ENCODE measurements at places on chromosomes 11 and 22. TPM values are rescaled to one million over a fixed set of nuclear protein-coding genes. Genes with fewer than 3 reads are reported as not detected.

The YPEL4 gene
- total RNA-seq = 0.13 TPM

The TMEM86A gene
- 0.38 TPM for total RNA-seq

The P2RX6 gene
- total RNA-seq = 0.84 TPM

The MS4A4E gene
- total RNA-seq = not detected

The KRTAP5-9 gene
- not detected for total RNA-seq

The HORMAD2 gene
- total RNA-seq = not detected

The RAG1 gene
- total RNA-seq = 0.16 TPM

The HINFP gene
- total RNA-seq = 9.4 TPM

The SOX6 gene
- total RNA-seq = not detected

The TOB2 gene
- 25.3 TPM for total RNA-seq

The LRRN4CL gene
- 0.24 TPM for total RNA-seq

The CCDC116 gene
- 0.06 TPM for total RNA-seq

The OR5M8 gene
- not detected for total RNA-seq

The IL17REL gene
- 0.04 TPM for total RNA-seq

The SLC22A9 gene
- not detected for total RNA-seq

The ZNRF3 gene
- total RNA-seq = 5.0 TPM

The GRIA4 gene
- not detected for total RNA-seq

The DDT gene
- total RNA-seq = 116 TPM

The MCAT gene
- 29.3 TPM for total RNA-seq

The BIRC2 gene
- 28.6 TPM for total RNA-seq

The ELMOD1 gene
- total RNA-seq = 0.36 TPM

The GLB1L2 gene
- total RNA-seq = 2.2 TPM

The MOGAT2 gene
- total RNA-seq = not detected

The CPT1B gene
- 12.3 TPM for total RNA-seq

The VWCE gene
- total RNA-seq = 0.56 TPM

The WNT11 gene
- total RNA-seq = 1.7 TPM

The APOBEC3F gene
- 1.8 TPM for total RNA-seq

The UQCC3 gene
- total RNA-seq = 39.9 TPM

The OR2D2 gene
- not detected for total RNA-seq

The NCAPH2 gene
- 38.7 TPM for total RNA-seq

The APOL2 gene
- 64.4 TPM for total RNA-seq

The SYCE3 gene
- total RNA-seq = 0.45 TPM

The PGA5 gene
- total RNA-seq = not detected

The SLCO2B1 gene
- total RNA-seq = 2.9 TPM

The TRIM49 gene
- not detected for total RNA-seq

The CRACR2B gene
- total RNA-seq = 5.7 TPM

The PANX3 gene
- total RNA-seq = not detected

The FCHSD2 gene
- total RNA-seq = 13.0 TPM

The RASL10A gene
- 0.87 TPM for total RNA-seq

The BRD1 gene
- 14.4 TPM for total RNA-seq

The OR5B21 gene
- not detected for total RNA-seq

The LBHD1 gene
- 4.6 TPM for total RNA-seq
